ENCODE measurements at places on chromosomes 11 and 22. TPM values are rescaled to one million over a fixed set of nuclear protein-coding genes. Genes with fewer than 3 reads are reported as not detected.

DNA sequence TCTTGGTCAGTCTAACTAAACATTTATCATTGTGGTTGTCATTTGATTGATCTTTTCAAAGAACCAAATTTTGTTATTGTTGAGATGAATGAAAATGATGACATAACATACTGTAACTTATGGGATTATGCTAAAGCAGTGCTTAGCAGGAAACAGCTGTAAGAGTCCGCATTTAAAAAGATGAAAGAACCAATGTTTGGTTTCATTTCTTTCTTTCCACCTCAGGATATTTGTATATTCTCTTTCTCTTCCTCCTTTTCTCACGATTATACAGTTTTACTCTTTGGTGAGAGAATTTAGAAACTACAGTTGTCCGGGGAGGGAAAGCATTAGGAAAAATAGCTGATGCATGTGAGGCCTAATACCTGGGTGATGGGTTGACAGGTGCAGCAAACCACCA, 23.1 kb downstream of the PIH1D2 start:
- no peak overlapping the region for H3K4me3 ChIP-seq
- peaks cover 66% of the 10 kb centered on the region for H3K36me3 ChIP-seq
- no peak overlapping the region for H3K27ac ChIP-seq
- no peaks in the 10 kb centered on the region for H3K27me3 ChIP-seq
- DNase-seq: no peak

DNA sequence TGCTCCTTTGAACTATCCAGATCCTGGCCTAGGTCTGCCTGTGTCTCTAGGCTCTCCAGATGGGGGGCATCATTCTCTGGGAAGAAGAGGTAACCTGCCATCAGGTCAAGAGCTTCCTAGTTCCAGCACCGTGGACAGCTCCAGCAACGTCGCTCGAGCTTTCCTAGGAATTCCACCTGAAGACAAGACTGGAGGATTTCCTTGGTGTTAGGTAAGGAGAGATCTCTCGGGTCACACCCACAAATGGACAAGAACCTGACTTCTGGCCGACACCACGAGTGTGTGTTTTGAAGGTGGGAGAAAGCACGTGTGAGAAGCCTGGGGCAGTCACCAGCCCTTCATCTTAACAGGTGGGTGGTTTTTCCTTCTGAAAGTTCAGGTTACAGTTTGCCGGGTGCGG, 1.2 kb downstream of the PRG3 start:
- H3K27ac ChIP-seq: no peak overlapping the region
- no peaks in the 10 kb centered on the region for H3K4me1 ChIP-seq
- no peak for DNase-seq
- H3K4me3 ChIP-seq: no peak overlapping the region
- H3K36me3 ChIP-seq: no peaks in the 10 kb centered on the region

DNA sequence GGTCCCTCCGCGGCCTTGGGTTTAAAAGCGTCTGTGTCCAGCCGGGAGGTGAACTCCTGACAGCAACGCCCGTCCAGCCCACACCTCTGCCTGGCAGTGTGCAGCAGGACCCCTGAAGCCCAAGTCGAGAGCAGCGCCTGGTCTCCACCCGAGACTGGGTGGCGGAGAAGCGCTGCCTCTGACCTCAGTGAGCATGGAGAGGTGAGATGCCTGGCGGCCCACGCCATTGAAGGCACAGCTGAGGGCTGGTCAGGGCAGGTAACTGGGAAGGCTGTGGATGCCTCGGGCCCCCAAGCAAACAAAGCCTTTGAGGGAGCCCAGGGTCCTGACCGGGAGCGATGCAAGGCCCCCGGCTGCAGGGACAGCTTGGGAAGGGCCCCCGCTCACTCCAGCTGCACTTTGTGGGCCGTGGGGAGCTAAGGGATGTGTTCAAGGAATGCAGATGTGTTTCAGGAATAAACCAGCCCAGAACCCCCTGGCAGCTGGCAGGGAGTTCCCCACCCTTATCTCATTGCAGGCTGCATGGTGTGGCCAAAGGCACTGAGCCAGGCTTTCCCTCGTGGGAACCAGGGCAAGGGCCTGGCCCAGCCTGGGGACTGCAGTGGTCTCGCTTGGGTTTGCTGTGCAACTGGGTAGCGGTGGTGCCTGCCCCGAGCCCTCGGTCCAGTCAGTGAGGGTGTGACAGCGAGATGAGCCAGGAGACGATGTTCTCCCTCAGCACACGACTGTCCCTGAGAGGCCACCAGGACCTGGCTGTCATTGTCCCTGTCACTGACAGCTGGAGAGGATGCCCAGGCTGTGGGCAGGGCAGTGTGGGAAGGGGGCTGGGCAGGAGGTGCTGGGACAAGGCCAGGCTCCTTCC, 92.5 kb downstream of the WNT7B start:
- H3K27me3 ChIP-seq: peaks cover 23% of the 10 kb centered on the region
- no peaks in the 10 kb centered on the region for H3K36me3 ChIP-seq

DNA sequence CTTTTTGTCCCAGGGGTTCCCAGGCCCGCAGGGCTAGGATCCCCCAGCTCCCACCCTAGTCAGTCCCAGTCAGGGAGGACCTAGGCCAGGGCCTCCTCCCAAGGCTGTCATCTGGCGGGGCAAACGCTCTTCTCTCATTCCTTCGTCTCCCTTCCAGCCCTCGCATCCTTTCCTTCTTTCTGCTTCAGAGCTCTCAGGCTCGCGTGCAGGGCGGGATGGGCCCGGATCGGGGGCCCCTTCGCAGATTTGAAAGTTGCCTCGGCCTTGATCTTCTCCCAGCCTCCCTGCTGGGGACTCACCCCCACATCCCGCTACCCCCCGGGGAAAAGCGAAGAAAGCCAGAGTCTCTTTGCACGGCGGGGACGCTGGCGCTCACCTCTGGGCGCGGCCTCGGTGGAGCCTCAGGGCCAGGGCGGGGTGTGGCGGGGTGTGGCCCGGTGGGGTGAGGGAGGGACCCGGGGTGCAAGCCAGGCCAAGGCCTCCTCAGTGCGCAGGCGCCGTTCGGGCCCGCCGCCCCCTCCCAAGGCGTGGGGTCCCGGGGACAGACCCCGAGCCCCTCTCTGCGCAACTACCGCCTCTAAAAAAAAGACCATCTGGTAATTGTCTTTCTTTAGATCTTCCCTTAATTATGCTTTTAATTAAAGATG, 14.8 kb upstream of the PAX6 start:
- H3K36me3 ChIP-seq: peaks cover 5% of the 10 kb centered on the region
- peaks cover 89% of the 10 kb centered on the region for H3K27me3 ChIP-seq
- no peak overlapping the region for H3K4me3 ChIP-seq
- no peak for DNase-seq

The ELFN2 gene
- 0.07 TPM for total RNA-seq

The SCN2B gene
- not detected for total RNA-seq

DNA sequence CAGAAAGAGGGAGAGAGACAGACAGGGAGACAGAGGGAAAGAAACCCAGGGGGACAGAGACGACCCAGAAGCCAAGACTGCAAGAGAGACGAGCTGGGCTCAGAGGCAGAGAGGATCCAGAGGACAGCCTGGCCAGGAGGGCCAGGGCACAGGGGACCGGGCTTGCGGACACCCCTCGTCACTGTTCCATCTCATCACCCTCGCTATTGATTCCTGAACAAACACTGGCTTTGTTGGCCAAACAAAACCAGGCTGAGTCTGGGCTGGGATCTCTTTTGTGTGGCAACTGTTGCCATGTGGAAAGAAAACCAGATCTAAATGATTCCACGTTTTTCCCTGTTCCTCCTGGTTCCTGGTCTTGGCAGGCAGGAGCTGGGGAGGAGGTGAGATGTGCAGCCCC, 339.4 kb downstream of the MN1 start:
- H3K4me1 ChIP-seq: no peaks in the 10 kb centered on the region
- no peak overlapping the region for H3K4me3 ChIP-seq
- DNase-seq: no peak
- H3K27me3 ChIP-seq: no peaks in the 10 kb centered on the region

GRCh38 chr11:122020902-122021301, 95.1 kb downstream of the BLID start:
- no peak overlapping the region for H3K27ac ChIP-seq
- no peaks in the 10 kb centered on the region for H3K27me3 ChIP-seq
- no peak overlapping the region for H3K4me3 ChIP-seq
- DNase-seq: no peak
- H3K4me1 ChIP-seq: no peaks in the 10 kb centered on the region
- H3K36me3 ChIP-seq: no peaks in the 10 kb centered on the region

- H3K4me1 ChIP-seq: no peaks in the 10 kb centered on the region
- DNase-seq: no peak
- H3K27ac ChIP-seq: no peak overlapping the region
- no peak overlapping the region for H3K4me3 ChIP-seq
- no peaks in the 10 kb centered on the region for H3K36me3 ChIP-seq
Observed at GRCh38 chr11:3149852-3150188, 15.3 kb downstream of the OSBPL5 start.

GRCh38 chr11:78587446-78587845, 12.8 kb upstream of the NARS2 start:
- H3K27me3 ChIP-seq: peaks cover 31% of the 10 kb centered on the region
- H3K27ac ChIP-seq: no peak overlapping the region
- H3K36me3 ChIP-seq: peaks cover 7% of the 10 kb centered on the region
- H3K4me1 ChIP-seq: no peaks in the 10 kb centered on the region
- H3K4me3 ChIP-seq: no peak overlapping the region

The DNAJB7 gene
- total RNA-seq: not detected

DNA sequence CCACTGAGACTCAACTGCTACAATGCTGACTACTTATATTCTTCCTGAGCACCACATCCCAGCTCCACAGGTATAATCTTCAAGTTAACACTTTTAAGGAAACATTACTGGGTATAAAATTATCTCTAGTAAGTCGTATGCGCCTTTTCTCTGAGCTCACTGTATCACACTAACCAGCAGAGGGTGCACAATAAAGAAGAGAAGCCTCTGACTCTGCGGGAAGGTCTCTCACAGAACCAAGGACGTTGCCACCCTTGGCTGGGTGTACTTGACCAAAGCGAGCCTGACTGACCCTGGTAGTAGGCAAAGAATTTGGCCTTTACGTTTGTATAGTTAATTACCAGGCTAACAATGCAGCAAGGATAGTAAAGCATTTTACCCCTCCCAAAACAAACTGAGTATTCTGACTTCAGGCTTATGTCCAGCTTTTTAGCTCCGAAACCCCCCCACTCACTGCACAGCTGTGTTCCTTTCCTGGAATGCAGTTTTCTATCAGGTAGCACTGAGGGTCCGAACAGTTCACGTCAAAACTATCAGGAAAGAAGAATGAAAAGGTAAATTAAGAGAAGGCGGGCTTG, at the start of gene BTBD18:
Gene BTBD18, minus strand, starts transcription at position 144 of the 578 bp plus-strand sequence. CDS start 631 bp downstream, outside the sequence.
- H3K27ac ChIP-seq: no peak within 1 kb of the TSS
- H3K4me1 ChIP-seq: peaks cover 9% of the 10 kb centered on the region
- no peak within 1 kb of the TSS for H3K4me3 ChIP-seq
- DNase-seq: no peak

The OR51B2 gene
- total RNA-seq: not detected

DNA sequence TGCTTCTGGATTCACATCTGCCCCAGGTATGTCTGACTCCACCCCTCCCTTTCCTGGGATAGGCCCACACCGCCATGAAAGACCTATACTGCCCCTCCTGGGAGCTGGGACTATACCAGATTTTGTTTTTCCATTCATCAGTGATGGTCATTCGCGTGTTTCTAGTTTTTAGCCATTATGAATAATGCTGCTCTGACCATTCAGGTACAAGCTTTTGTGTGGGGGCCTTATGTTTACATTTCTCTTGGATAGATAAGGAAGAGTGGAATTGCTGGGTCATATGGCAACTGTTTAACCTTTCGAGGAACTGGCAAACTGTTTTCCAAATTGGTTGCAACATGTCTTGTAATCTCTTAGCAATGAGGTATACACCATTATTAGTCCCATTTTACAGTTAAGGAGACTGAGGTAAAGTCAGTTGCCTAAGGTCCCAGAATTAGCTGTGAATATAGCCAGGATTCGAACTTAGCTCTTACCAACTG, 1.2 kb upstream of the TBC1D10A start:
- no peak for DNase-seq
- peaks cover 36% of the 10 kb centered on the region for H3K36me3 ChIP-seq
- H3K4me1 ChIP-seq: peaks cover 45% of the 10 kb centered on the region
- peak overlapping the region; percentile 88 for H3K4me3 ChIP-seq
- H3K27me3 ChIP-seq: no peaks in the 10 kb centered on the region

The PLEKHA7 gene
- 1.1 TPM for total RNA-seq

GRCh38 chr11:7098235-7098832, 9.5 kb downstream of the RBMXL2 start:
- no peaks in the 10 kb centered on the region for H3K36me3 ChIP-seq
- no peak overlapping the region for H3K4me3 ChIP-seq
- H3K4me1 ChIP-seq: no peaks in the 10 kb centered on the region
- peaks cover 30% of the 10 kb centered on the region for H3K27me3 ChIP-seq

All from activated CD8-positive, alpha-beta memory T cell treated with anti-CD3 and anti-CD28 coated beads, Interleukin-2, amount 10 ng/mL, durations not matched to agents 7 days and 5 days (primary cell).